Anterior cingulate cortex (tissue), 58 donors: ENCODE measurements at places on chromosomes 7 and 10.

GRCh38 chr7:151378496-151379192 lies 31.2 kb downstream of the WDR86 start:
- DNase-seq, result no peak

- no peak for DNase-seq
These were observed 168.0 kb upstream of the AHR start for GRCh38 chr7:17130281-17131059.

- DNase-seq, result no peak
These were observed 331.5 kb downstream of the CXCL12 start for GRCh38 chr10:44053391-44053790.

GRCh38 chr7:16754856-16755317 lies 1.3 kb downstream of the TSPAN13 start:
- DNase-seq, result no peak

- DNase-seq, result no peak
These were observed 61.3 kb downstream of the APBB1IP start for GRCh38 chr10:26499426-26499825.

DNA sequence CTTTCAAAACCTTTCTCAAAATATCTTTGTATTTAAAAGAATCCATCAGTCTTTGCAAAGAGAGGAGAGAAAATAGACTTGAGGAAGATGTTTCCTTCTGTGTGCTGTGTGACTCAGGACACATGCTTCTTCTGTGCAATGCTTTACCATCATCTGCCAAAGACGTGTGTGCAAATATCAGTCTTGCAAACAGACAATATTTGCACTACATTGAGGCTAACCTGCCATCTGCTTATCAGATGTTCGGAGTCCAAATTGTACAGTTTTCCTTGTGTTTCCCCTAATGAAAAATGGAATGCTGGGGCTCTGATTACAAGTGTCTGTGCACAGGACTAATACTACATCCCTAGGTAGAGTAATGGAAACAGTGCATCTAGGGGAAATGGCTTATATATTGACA lies 353.1 kb upstream of the LRRTM3 start:
- no peak for DNase-seq

GRCh38 chr10:35705051-35705450 lies 63.0 kb upstream of the FZD8 start:
- DNase-seq, result no peak

- DNase-seq, result no peak
These were observed 1301.5 kb upstream of the SORCS1 start for GRCh38 chr10:108465871-108466641.
